ENCODE measurements at places on chromosomes 13 and 19.

DNA sequence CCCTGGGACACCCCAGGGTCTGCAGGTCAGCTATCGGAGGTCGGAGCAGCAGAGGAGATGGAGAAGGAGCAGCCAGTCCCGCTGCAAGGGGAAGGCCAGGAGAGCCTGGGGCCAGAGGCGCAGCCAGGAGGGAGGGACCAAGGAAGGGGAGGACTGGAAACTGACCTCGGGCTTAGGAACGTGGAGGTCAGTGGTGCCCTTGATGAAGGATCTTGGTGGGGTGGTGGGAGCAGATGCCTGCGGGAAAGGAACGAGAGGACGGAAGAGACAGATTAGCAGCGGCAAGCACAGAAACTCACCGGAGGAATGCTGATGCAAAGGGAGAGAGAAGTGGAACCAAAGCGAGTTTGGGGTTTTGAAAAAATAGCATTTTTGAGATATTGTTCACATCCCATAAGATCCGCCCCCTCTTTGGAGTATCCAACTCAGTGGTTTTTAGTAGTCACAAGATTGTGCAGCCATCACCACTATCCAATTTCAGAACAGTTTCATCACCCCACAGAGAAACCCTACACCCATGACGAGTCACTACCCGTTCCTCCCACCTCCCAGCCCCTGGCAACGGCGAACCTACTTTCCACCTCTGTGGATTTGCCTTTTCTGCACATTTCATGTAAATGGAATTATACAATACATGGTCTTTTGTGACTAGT lies 22.1 kb downstream of the PLEKHF1 start:
- peak; percentile 98 for DNase-seq

DNA sequence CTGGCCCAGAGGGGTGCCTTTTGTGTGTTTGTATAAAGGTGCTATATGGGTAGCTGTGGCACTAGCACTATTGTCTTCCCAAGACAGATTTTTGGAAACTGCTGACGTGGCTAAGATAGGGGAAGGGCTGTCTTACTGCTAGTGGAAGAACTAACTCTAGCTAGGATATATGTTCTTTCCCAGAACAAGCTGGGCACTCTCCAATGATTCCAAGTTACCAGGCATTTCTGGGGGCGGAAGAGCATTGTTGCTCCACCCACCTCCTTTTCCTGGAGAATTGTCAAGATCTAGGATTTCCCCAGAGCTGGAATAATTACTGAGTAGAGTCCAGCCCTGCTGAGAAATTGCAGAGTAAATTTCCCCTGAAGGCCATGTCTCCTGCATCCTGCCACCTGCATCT lies 408.3 kb downstream of the KLF5 start:
- no peak for DNase-seq

DNA sequence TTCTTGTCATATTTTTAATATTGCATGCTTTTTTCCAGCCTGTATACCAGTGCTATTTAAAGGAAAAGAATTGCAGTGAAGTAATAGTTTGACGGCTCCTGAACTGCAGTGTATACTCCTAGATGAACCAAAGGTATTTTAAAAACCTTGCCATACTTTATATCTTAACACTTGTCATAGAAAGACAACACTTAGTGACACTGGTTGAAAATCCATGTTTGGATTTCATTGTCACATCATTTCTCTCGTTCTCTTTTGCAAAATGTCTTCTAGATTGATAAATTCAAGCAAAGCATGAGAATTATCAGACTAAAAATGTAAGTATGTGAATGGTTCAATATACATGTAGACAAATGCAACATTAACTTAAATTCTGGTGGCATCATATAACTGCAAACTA lies 1293.9 kb downstream of the PCDH9 start:
- no peak for DNase-seq

DNA sequence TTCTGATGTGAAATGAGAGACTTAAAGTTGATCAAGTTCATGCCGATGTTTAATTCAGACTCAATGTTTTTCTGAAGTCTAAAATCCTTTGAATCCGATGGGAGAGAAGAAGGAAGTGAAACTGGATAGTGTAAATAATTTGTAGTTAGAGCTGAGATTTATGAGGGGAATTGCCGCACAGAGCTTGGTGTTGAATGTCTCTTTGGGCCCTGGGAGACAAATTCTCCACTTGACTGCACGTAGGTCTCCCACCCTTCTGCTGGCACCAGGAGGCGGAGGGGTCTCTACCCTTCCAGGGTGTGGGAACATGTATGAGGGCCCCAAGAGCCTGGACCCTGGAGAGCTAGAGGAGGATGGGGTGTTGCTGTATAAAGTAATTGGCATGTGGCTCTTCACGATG lies 140.8 kb upstream of the SERP2 start:
- no peak for DNase-seq

- peak; percentile 85 for DNase-seq
Measured at GRCh38 chr13:41352935-41353840, 42.1 kb downstream of the NAA16 start.

DNA sequence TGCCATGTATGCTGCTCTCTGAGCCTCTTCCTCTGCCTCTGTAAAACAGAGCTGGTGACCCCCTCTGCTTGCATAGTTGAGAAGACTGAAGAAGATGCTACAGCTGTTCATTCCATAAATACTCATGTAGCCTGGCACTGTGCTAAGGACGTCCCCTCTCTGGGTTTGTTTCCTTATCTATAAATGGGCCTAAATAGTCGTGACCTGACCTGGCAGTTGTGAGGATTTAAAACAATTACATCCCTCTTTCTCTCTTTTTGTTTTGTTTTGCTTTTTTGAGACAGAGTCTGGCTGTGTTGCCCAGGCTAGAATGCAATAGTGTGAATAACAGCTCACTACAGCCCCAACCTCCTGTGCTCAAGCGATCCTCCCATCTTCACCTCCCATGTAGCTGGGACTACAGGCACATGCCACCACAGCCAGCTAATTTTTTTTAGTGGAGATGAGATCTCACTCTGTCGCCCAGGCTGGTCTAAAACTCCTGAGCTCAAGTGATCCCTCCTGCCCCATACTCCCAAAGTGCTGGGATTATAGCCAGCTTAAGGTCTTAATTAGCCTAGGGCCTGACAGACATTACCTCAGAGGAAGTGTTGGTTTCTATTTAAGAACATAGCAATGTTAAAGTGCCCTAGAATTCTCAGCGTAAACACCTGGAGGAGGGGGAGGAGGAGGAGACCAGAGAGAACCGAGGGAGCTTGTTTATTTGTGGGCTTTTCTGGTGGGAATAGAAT lies 4.6 kb downstream of the WDR62 start:
- no peak for DNase-seq

GRCh38 chr13:113638806-113639205 lies 19.2 kb downstream of the ATP4B start:
- no peak for DNase-seq

DNA sequence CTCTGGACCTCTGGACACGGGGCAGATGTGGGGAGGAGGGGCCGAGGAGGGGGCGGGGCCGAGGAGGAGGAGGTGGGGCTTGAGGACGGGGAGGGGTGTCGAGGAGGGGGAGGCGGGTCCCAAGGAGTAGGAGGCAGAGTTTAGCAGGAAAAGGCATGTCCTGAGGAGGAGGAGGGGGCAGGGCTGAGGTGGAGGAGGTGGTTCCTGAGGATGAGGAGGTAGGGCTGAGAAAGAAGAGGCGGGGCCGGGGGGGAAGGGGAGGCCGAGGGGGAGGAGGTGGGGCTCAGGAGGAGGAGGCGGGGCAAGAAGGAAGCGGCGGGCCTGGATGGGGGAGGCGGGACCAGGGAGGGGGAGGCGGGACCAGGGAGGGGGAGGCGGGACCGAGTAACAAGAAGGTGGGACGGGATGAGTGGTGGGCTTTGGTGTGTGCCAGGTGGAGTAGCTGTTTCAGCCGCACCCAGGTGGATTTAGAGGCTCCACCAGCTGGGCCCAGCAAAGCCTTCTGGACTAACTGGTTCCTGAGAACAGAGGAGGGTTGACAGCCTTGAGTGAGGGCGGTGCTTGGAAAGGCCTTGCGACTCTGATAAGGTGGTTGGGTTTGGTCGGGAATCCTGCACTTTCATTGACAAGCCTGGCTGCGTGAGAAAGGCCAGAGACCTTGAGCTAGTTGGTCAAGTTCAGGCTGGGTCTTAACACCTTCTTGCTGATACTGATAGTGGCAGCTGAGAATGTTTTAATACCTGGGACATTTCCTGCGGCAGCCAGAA lies 7.7 kb downstream of the TECR start:
- DNase-seq: peak; percentile 15

GRCh38 chr13:91406619-91407018 lies 8.2 kb downstream of the GPC5 start:
- DNase-seq: peak; percentile 19

GRCh38 chr13:41678249-41678648 lies 220.9 kb downstream of the RGCC start:
- no peak for DNase-seq

DNA sequence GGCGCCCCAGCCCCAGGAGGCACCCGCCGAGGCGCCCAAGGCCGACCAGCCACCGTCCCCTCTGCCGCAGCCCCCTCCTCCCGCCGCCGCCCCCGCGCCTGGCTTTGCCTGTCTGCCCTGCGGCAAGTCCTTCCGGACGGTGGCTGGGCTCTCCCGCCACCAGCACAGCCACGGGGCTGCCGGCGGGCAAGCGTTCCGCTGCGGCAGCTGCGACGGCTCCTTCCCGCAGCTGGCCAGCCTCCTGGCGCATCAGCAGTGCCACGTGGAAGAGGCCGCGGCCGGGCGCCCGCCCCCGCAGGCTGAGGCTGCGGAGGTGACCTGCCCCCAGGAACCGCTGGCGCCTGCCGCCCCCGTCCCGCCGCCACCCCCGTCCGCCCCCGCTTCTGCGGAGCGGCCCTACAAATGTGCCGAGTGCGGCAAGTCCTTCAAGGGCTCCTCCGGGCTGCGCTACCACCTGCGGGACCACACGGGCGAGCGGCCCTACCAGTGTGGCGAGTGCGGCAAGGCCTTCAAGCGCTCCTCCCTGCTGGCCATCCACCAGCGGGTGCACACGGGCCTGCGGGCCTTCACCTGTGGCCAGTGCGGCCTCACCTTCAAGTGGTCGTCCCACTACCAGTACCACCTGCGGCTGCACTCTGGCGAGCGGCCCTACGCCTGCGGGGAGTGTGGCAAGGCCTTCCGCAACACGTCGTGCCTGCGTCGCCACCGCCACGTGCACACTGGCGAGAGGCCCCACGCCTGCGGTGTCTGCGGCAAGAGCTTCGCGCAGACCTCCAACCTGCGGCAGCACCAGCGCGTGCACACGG lies 2.6 kb upstream of the NAT14 start:
- DNase-seq: no peak

DNA sequence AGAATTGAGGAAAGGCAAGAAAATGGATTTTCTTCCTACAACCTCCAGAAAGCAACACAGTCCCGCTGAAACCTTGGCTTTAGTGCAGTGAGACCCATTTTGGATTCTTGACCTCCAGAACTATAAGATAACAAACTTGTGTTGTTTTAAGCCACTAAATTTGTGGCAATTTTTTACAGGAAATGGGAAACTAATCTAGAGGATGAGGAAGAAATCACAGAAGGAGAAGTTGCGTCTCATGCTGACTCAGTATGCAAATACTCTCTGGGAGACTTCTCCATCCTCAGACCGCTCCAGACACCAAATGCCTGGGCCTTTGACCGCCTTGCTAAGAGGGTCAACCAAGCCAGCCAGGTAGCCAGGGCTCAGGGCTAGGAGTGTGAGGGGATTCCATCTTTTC lies 13.1 kb upstream of the CEACAM16 start:
- DNase-seq: no peak
